Activated CD8-positive, alpha-beta memory T cell treated with anti-CD3 and anti-CD28 coated beads for 1 hour (primary cell): ENCODE measurements at places on chromosomes 16 and 17.

DNA sequence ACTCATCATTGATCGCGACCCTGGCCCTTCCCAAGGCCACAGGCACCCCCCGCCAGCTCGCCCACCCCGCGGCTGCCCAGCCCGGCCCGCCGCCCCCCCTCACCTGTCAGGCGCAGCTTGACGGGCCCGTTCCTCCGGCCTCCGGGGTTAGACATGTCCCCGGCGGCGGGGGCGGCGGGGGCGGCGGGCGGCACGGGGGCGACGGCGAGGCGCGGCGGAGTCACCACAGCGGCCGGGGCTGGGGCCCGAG, 456 bp downstream of the SMURF2 start:
- peak; percentile 28 for DNase-seq

GRCh38 chr17:59331929-59332748, 684 bp downstream of the YPEL2 start:
- DNase-seq = no peak

DNA sequence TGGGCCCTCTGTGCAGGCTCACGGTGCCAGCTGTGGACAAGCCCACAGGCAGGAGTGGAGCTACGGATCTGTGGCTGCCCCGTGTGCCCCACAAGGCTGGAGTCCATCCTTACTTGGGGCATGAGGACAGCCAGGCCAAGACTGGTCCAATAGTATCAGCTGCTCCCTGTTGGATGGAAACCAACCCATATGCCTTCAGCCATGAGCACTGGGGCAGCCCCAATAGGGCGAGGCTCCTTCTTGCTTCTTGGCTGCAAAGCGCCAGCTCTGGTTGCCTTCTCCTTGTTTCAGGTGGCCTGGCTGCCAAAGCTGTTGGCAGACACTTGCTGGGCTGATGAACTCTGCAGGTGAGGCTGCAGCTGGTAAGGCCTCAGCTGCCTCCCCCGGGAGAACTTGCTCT, 188.0 kb downstream of the ENGASE start:
- no peak for DNase-seq

- no peak for DNase-seq
Measured at GRCh38 chr17:8940866-8941471, 24.5 kb downstream of the PIK3R5 start.

DNA sequence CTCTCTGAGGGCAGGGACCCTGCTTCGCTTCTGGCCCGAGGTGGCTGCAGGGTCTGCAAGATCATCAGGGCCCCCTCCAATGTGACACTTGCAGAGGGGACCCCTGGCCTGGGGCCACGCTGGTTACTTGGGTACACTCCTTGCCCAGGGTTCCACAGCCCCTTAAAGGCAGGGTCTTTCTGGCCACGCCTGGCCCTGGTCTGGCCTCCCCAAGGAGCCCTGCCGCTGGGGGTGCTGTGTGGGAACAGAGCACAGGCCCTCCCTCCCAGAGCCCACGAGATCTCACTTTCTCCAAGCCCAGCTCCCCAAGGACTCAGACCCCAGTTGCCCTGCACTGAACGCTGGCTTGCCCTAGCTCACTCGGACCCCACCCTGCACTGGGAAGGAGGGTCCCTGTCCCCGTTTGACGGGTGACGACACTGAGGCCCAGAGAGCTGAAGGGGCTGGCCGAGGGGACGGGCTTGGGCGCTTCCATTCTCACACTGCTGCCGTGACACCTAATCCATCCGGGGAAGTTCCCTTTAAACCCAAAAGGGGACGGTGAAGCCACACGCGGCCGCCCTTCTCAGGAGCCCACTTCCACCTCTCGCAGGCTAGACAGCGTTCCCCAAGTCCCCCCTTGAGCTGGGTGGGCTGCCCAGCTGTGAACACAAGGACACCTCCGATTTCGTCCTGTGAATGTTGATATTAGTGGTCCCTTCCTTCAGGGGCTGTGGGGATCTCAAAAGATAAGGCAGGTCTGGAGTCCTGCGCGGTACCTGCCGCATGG, 26.9 kb upstream of the OSGIN1 start:
- no peak for DNase-seq

DNA sequence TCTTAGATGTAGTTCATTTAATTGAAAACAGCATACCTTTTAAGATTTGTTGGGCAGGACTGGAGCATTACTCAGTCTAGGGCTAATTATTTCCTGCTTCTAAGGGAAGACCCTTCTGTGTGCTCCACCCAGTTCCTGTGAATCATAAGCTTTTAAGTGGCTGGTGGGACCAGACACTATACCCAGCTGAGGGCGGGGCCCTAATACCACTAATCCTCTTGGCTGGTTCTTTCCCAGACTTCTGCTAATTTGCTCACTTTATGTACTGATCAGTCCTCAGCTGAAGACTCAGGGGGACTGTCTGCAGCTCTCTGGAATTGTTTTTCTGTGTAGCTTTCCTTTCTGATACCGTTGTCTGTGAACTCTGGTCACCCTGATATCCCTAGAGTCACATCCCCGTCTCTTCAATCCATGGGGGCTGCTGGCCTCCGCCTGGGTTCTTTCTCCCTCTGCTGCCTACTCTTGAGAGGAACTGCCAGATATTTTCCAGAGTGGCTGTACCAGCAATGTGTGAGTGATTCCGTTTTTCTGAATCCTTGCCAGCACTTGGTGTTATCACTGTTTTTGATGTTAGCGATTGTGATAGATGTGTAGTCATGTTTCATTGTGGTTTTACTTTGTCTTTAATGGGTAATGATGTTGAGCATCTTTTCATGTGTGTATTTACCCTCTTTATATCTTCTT, 35.1 kb downstream of the MFSD11 start:
- DNase-seq = peak; percentile 36

- no peak for DNase-seq
Measured at GRCh38 chr17:2263183-2264066, 40.2 kb downstream of the SMG6 start.

- no peak for DNase-seq
Measured at GRCh38 chr16:86576591-86577313, 1.6 kb upstream of the FOXL1 start.

- DNase-seq = no peak
Measured at GRCh38 chr16:67940446-67941089, 3.4 kb downstream of the LCAT start.

DNA sequence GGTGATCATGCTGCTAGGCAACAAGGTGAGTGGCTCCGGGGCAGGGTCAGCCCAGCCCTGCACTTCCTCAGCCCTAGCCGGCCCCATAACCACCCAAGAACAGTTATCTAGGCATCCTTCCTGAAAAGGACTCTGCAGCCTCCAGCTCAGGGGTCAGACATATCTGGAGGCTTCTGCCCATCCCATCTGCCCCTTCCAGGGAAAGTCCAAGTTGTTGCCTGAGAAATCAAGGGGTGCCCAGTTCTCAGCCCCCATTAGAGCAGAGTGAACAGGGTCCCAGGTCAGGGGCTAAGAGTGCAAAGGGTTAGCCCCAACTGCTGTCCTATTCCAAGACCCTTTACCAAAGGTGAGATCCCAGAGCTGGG, 4.1 kb upstream of the NHERF1 start:
- no peak for DNase-seq

DNA sequence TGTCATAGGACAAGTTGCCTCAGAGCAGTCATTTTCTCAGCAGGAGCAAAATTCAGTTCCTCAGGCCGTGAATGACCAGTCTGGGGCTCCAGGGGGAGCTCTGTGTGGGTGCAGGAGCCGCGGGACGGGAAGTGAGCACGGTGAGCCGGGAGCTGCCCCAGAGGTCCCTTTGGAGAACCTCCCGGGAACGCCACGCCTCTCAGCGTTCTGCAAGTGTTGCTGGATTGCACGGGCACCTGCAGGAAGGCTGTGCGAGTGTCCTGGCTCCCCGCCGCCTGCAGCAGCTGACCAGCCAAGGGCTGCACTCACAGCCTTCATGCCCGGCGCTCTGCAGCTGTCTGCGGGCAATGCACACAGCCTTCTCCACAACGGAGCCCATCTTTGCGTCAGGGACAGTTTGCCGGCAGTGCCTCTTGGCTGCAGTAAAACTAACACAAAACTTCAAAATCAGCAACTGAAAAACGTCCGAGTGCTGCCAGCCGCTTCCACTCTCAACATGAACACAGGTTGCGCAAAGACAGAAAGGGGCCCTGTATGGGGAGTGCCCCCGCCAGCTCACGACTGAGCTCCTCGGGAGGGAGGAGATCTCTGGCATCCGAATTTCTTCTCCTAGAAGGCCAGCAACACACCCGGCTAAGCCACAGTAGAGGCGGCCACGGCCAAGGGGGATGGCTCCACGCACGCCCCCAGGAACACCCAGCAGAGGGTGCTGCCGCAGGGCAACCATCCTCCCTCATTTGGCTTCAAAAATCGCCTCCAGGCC, 16.0 kb downstream of the NDUFAF8 start:
- DNase-seq = no peak

GRCh38 chr17:46875849-46876352, 24.5 kb downstream of the WNT9B start:
- no peak for DNase-seq

GRCh38 chr16:61295311-61295710, 740.9 kb downstream of the CDH8 start:
- DNase-seq = no peak

GRCh38 chr17:38911081-38911730, 14.2 kb upstream of the LASP1NB start:
- no peak for DNase-seq

- no peak for DNase-seq
Measured at GRCh38 chr17:61201211-61201610, 198.4 kb upstream of the TBX2 start.

GRCh38 chr16:2061526-2061925, 13.7 kb downstream of the TSC2 start:
- DNase-seq = no peak

GRCh38 chr17:64506576-64507412, at the start of gene CEP95:
Gene CEP95 (plus strand): TSS chr17:64506977. CDS start chr17:64507098, 121 bp downstream.
- peak; percentile 90 for DNase-seq

GRCh38 chr17:49364119-49364518, 2.1 kb upstream of the ZNF652 start:
- DNase-seq = no peak

- no peak for DNase-seq
Measured at GRCh38 chr16:11273721-11274324, 394 bp upstream of the PRM3 start.

- no peak for DNase-seq
Measured at GRCh38 chr16:11799017-11799381, 1.9 kb upstream of the ZC3H7A start.
